ENCODE measurements at places on chromosomes 5 and 9. TPM values are rescaled to one million over a fixed set of nuclear protein-coding genes. Genes with fewer than 3 reads are reported as not detected.

- DNase-seq: no peak
These were observed 14.1 kb upstream of the NUP214 start for GRCh38 chr9:131111186-131111853.

HTR1A gene
- 1.8 TPM for total RNA-seq

LIFR gene
- total RNA-seq: 65.4 TPM

DNA sequence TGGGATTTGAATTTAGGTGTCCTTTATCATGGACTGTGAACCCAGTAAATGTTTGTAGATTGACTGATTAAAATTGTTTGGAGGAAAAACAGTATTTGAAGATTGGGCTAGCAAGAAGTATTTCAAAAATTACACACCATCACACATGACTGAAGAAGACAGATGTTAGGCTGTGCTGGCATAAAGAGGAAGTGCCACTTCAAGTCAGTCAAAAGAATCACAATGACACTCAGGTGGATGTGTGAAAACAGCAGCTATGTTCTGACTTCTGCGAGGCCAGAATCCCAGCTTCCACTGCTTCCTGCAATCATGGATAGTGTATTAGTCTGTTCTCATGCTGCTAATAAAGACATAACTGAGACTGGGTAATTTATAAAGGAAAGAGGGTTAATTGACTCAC, 393.3 kb downstream of the DMRT2 start:
- DNase-seq: no peak

GRCh38 chr5:126656401-126657007, 55.8 kb downstream of the PHAX start:
- no peak for DNase-seq

Data from ureter (tissue), 1 donor.